ENCODE measurements at places on chromosomes 16 and 17. TPM values are rescaled to one million over a fixed set of nuclear protein-coding genes. Genes with fewer than 3 reads are reported as not detected.

The CD300A gene
- 7.7 TPM for total RNA-seq

- DNase-seq = peak; percentile 61
Observed at GRCh38 chr17:57955183-57955931, at the start of gene CUEDC1. Gene CUEDC1, minus strand, starts transcription at chr17:57955412. Its CDS starts 69,848 bp downstream, at chr17:57885564.

The AGRP gene
- total RNA-seq = not detected

- DNase-seq = peak; percentile 72
Observed at GRCh38 chr16:11396241-11397048, 51.2 kb downstream of the RMI2 start.

The P3H4 gene
- 23.9 TPM for total RNA-seq

The RCVRN gene
- total RNA-seq = not detected

DNA sequence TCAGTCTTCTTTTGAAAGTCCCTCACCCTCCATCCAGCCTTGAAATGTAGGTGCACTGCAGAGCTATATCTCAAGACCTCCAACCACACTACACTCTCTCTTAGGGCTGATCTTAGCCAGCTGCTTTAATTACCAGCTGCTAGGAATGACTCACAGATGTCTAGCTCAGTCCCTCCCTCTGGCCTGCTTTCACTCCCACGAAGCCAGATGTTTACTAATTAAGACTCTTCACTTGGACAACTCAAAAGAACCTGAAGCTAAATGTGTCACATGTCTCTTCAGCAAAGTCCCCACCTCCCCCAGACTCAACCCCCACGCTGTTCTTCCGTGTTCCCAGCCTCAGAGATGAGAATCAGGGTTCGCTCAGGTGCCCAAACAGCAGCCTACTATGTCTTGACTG, 2.6 kb downstream of the GTF3C1 start:
- DNase-seq = no peak

GRCh38 chr17:70855401-70856054, 686.2 kb downstream of the KCNJ2 start:
- no peak for DNase-seq

GRCh38 chr17:80790021-80790765, 201.4 kb upstream of the CHMP6 start:
- DNase-seq = no peak

- peak; percentile 85 for DNase-seq
Observed at GRCh38 chr17:50151937-50152547, 1.6 kb upstream of the PPP1R9B start.

GRCh38 chr16:71883168-71883848, 674 bp downstream of the ZNF821 start:
- DNase-seq = peak; percentile 17

DNA sequence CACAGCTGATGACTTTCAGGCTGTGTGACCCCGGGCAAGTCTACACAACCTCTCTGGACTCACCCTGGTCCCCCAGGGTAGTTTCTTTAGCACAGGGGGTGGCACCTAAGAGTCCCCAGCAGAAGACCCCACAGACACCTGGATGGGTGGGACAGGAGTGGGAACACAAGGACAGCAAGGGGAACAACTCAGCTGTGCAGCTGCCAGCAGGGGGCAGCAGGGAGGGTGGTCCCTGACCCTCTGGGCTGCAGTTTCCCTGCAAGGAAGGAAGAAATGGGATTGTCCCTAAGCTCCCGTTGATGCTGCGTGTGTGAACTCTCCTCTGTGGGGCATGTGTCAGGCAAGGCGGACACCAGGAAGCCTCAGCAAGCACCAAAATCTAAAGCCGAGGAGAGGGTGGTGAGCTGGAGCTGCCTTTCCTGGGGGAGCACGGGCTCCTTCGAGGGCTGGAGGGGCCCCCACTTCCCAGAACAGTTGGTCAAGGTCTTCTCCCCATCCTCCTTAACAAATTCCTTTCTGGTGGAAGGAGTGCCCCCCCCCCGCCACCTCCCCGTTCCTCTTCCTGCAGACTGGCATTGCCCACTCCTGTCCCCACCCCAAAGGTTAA, 24.1 kb upstream of the CDH5 start:
- DNase-seq = no peak

The KRT36 gene
- total RNA-seq = 0.42 TPM

- DNase-seq = no peak
Observed at GRCh38 chr17:11284811-11285210, 43.8 kb downstream of the SHISA6 start.

DNA sequence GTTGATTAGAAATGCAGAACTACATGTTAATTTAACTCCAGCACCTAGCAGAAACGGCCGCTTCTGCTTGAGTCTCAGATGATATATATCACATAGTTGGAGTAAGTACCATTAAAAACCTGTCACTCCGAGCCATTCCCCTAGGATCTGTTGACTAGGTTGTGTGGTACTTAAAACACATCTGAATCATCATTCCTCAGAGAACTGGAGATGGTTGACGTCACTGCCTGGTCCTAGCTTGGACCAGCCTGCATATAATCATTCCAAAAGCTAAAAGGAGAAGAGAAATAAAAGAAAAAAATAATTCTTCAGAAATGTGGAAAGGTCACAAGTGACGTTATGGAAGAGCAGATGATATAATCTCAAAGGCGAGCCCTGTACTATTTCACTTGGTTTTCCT, 31.3 kb upstream of the RASL10B start:
- no peak for DNase-seq

GRCh38 chr17:5665164-5665563, 80.9 kb upstream of the NLRP1 start:
- no peak for DNase-seq

The KRT12 gene
- not detected for total RNA-seq

DNA sequence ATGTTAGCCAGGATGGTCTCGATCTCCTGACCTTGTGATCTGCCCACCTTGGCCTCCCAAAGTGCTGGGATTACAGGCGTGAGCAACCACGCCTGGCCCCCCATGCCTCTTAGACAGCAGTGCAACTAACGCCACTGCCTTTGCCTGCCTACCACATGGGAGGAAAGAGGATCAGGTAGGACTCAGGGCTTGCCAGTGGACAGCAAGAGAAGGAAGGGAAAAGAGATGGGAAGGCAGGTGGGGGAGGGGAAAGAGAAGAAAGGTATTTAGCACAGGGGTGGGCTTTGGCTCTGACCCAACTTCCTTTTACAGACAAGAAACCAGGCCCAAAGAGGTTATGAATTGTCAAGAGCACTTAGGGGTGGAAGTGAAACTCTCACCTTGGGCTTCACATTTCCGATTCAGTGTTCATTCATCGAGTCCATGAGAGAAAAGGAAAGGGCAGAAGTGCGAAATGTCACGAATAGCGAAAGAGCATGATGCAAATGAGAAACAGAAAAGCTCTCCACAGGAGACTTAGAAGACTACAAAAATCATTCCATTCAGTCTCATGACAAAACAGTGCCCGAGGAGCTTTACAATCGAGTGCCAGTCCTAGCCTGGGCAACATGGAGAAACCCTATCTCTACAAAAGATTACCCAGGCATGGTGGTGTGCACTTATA, 36.4 kb downstream of the CDK5R1 start:
- DNase-seq = no peak

- DNase-seq = no peak
Observed at GRCh38 chr16:12729448-12729847, 74.2 kb downstream of the CPPED1 start.

DNA sequence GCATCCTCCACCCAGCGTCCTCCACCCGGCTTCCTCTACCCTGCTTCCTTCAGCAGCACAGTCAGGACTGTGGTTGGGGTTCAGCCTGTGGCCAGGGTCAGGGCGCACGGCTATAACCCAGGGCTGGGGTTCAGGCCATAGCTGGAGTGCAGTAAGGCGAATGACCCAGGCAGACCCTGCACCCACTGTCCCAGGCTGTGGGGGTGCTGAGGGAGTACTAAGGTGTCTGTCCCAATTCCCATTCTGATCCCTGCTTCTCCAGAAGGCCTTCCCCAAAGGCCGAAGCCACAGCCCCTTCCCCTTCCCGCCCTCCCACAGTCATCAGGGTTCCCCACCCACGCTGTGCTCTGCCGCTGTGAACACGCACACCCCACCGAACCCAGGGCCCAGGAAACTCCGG, 12.4 kb downstream of the EMC6 start:
- DNase-seq = no peak

DNA sequence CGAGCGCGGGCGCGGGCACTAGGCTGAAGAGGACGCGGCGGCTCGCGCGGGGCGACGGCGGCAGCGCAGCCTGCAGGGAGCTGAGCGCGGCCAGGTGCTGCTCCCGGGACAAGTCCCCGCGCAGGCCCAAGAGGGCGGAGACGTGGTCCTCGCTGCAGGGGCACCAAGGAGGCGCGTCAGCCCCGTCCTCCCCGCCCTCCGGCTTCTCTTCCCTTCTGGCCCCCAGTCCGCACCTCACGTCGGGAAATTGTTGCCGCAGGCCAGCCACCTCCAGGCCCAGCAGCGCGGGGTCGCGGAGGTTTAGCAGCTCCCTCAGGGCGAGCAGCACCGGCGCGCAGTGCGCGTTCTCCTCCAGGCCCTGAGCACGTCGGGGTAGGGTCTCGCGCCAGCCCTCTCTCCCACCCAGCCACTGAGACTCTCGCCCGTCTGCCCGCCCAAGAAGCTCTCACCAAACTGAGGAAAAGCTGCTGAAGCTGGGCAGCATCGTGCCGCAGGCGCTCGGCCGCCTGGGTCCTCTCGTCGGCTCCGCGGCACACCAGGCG, 761 bp upstream of the MATCAP1 start:
- DNase-seq = no peak

DNA sequence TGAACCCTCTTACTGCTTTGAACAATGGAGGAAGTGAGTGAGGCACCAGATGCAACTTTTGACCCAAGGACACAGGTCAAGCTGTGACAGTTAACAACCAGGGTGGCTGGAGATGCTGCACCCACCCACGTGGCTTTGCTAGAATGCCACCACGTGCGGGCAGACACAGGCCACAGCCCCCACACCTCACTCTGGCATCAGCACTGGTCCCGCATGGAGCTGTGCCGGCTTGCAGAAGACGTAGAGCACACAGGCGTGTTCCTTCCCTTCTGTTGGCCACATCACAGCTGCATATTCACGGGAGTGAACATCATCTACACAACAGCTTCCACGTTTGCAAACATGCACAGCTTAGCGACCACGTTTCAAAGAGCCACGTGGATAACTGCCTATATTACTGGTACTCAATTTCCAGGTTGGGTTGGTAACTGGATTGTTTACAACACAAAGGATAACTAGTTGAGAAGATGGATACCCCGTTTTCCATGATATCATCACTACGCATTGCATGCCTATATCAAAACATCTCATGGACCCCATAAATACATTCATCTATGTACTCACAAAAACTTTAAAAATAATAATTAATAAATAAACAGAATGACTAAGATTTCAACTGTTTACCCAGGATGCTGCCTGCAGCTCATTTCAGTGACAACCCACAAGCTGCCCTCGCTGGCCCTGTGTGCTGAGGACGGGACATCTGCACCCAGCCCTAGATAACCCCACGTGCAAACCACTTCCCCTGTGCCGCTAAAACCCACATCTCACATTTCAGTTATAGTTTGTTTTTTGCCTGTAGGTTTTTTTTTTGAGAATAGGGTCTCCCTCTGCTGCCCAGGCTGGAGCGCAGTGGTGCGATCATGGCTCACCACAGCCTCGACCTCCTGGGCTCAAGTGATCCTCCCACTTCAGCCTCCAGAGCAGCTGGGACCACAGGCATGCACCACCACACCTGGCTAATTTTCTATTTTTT, 132.0 kb downstream of the ANKRD11 start:
- no peak for DNase-seq

- no peak for DNase-seq
Observed at GRCh38 chr16:86598607-86599565, 20.5 kb downstream of the FOXL1 start.

- no peak for DNase-seq
Observed at GRCh38 chr16:28876973-28877654, 1.2 kb upstream of the ATP2A1 start.

The LGALS9 gene
- total RNA-seq = 73.5 TPM

- DNase-seq = no peak
Observed at GRCh38 chr17:82687375-82687861, 11.1 kb downstream of the RAB40B start.

DNA sequence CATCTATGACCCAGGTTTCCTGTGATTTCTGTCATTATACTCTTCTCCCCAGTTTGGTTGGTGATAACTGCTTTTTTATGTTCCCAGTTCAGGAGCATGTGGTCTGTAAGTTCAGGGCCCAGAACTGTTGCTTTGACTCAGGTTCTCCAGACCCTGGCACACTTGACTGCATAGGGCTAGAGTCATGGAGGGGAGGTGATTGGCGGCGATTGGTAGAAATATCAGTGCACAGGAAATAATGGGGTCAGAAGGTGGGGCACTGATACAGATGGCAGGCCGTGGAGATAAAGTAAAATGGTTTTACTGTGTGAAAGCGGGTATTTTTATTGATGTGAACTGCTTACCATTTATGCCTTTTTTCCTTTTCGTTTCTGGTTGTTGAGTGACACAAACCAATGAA, 28.7 kb downstream of the TAC4 start:
- no peak for DNase-seq

DNA sequence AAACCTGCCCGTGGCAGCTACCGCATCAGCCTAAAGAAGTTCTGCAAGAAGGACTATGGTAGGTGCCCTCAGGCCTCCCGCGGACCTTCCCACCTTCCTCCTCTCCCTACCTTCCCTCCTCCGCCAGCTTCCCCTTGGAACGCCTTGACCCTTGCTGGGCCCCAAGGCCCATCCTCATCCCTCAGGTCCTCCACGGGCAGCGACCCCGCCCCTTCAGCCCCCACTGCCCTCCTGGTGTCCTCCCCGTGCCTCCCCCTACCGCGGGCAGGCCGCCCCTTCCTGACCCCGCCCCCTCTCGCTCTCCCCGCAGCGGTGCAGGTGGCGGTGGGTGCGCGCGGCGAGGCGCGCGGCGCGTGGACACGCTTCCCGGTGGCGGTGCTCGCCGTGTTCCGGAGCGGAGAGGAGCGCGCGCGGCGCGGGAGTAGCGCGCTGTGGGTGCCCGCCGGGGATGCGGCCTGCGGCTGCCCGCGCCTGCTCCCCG, 1.4 kb upstream of the TBC1D24 start:
- no peak for DNase-seq

DNA sequence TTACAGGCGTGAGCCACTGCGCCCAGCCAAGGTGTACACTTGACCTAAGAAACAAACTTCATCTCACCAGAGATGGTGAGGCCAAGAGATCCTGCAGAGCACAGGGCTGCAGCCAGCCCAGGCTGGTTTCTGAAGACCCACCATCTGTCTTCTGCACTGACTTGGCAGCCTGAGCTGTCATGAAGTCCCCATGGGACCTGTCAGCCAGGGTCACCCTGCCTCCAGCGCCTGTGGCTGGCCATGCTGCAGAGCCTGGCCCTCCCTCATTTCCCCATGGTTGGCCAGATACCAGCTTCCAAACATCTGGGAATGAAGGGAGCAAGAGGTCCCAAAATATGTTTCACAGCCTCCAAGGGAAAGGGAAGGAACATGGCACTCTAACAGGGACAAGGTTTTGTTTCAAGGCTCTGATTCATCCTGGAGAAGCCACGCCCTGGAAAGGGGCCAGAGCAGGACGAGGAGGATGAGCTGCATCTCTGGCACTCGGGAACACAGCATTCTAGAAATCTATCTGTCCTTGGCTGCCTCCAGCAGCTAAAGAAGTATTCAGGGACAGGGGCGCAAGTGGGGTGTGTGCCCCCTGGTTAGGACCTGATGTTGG, 45.3 kb downstream of the DDX19A start:
- DNase-seq = peak; percentile 60

The PIPOX gene
- 0.60 TPM for total RNA-seq

The APPBP2 gene
- total RNA-seq = 39.6 TPM

The SOST gene
- not detected for total RNA-seq

Measured in tibial nerve (tissue), 4 donors.